ENCODE measurements at places on chromosomes 6 and 20. TPM values are rescaled to one million over a fixed set of nuclear protein-coding genes. Genes with fewer than 3 reads are reported as not detected.

Gene BPIFB4
- polyA plus RNA-seq: not detected

Gene HEY2
- not detected for polyA plus RNA-seq

Gene RNF182
- 8.0 TPM for polyA plus RNA-seq

Gene TBPL1
- polyA plus RNA-seq: 22.4 TPM

DNA sequence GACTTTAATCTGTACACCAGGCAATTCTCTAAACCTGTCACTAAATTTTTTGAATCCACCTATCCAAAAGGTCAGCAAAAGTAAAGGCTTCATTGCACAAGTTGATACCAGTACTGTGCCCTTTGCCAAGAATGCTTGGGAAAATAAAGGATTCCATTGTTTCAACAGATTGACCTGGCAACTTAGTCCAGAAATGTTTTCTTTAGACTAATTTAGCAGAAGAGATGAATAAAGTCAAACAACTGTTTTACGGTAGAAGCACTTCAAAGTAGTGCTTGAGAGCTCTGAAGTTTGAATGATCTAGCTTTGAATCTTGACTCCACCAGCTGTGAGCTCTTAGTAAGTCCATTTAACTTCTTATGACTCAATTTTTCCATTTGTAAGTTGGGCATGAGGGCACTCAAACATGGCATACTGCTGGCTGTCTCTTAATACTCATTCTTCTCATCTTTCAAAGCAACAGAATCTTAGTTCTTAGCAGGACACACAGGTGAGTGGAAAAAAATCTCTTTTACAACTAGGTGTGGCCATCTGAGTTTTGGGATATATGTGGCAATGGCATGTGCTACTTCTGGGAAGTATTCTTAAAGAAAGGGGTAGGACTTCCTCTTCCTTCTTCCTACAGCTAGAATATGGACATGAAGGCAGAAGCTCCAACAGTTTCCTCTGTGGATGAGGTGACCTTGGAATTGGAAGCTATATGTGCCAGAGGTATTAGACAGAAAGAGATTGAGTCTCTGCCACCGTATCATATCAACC lies 55.9 kb upstream of the LOC128125822 start:
- H3K27ac ChIP-seq: no peak overlapping the region
- no peaks in the 10 kb centered on the region for H3K4me1 ChIP-seq
- H3K36me3 ChIP-seq: no peaks in the 10 kb centered on the region
- no peak for DNase-seq

- peak overlapping the region; percentile 73 for H3K4me3 ChIP-seq
- peaks cover 7% of the 10 kb centered on the region for H3K36me3 ChIP-seq
- DNase-seq: no peak
- H3K4me1 ChIP-seq: peaks cover 4% of the 10 kb centered on the region
These were observed 3.3 kb downstream of the CEBPB start for GRCh38 chr20:50193836-50194421.

GRCh38 chr6:105458551-105458950 lies 55.7 kb upstream of the PREP start:
- no peak for DNase-seq
- no peaks in the 10 kb centered on the region for H3K4me1 ChIP-seq
- no peak overlapping the region for H3K4me3 ChIP-seq
- no peaks in the 10 kb centered on the region for H3K27me3 ChIP-seq
- H3K27ac ChIP-seq: no peak overlapping the region
- H3K36me3 ChIP-seq: no peaks in the 10 kb centered on the region

GRCh38 chr6:167031082-167031709 lies 32.0 kb downstream of the CEP43 start:
- DNase-seq: peak; percentile 69
- H3K4me1 ChIP-seq: peaks cover 58% of the 10 kb centered on the region
- no peak overlapping the region for H3K27ac ChIP-seq
- H3K27me3 ChIP-seq: no peaks in the 10 kb centered on the region
- no peak overlapping the region for H3K4me3 ChIP-seq
- H3K36me3 ChIP-seq: peaks cover 78% of the 10 kb centered on the region

DNA sequence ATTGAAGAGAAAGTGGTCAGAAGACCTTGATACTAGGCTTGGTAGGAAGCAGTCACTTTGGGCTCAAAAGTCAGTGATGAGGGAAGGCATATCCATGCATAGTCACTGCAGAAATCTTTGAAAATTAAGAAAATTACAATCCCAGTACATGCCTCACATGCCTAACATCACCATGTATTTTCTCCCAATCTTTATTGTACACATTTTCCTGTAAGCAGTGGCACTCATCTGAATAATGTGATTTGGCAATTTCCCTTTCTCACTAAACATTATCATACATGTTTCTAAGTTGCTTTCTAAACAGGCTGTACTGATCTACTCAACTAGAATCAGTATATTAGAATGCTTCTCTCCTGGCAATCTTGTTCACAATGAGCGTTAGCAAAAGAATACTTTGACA lies 280.7 kb upstream of the SUPT3H start:
- H3K27ac ChIP-seq: no peak overlapping the region
- no peaks in the 10 kb centered on the region for H3K36me3 ChIP-seq
- no peaks in the 10 kb centered on the region for H3K27me3 ChIP-seq
- H3K4me1 ChIP-seq: peaks cover 23% of the 10 kb centered on the region
- no peak overlapping the region for H3K4me3 ChIP-seq
- DNase-seq: no peak

GRCh38 chr6:166760288-166760687 lies 133.2 kb upstream of the RPS6KA2 start:
- peaks cover 12% of the 10 kb centered on the region for H3K4me1 ChIP-seq
- no peak overlapping the region for H3K4me3 ChIP-seq
- no peak for DNase-seq
- no peaks in the 10 kb centered on the region for H3K27me3 ChIP-seq
- H3K27ac ChIP-seq: no peak overlapping the region
- no peaks in the 10 kb centered on the region for H3K36me3 ChIP-seq

DNA sequence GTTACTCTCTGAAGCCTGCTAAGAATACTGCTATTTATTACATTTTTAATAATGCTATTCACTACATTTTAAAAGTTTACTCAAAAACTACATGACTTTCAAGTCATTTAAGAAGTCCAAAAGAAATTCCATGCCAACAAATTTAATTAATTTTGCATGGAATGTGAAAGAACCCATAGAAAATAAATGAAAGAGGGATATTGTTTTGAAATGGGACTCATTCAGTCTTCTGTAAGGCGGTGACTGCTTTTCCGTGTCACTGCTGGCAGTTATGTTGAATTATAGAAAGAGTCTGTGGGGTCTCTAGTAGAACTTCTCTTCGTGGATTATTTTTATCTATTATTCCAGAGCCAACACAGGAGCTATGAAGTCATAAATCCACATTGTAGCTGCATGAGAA lies 211.2 kb downstream of the LAMA2 start:
- no peak overlapping the region for H3K4me3 ChIP-seq
- H3K36me3 ChIP-seq: no peaks in the 10 kb centered on the region
- DNase-seq: no peak
- H3K27ac ChIP-seq: no peak overlapping the region
- H3K27me3 ChIP-seq: peaks cover 4% of the 10 kb centered on the region

DNA sequence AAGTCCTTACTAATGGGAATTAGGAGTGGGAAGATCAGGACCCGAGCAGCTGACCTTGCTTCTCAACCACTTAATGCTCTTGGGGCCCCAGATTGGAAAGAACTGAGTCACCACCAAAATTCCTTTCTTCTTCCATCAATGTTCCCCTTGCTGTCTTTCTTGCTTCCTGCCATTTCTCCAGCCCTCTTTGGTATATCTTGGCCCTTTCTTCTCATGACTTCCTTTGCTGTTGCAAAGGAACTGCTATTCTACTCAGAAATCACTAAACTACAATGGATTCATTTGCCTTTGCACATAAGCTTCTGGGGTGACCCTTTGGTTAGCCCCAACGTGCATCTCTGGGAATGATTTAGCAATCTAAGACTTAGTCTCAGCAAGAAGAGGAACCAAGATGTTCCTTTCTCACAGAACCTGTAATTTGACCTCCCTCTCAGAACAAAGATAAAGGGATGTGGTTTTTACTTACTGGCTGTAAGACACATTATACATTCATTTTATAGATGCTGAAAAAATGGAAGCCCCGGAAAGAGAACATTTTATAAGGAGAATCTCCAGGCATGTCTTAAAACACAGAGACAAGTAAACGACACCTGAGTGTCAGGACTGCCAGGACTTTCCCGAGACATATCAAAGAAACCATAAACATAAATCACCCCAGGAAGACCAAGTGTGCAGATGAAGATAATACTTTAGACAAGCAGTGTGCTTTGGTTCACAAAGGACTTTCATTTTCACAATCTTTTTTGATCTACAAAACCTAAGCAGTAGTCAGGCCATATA lies 99.0 kb upstream of the TNFAIP3 start:
- H3K4me3 ChIP-seq: no peak overlapping the region
- H3K4me1 ChIP-seq: no peaks in the 10 kb centered on the region
- no peak for DNase-seq
- no peaks in the 10 kb centered on the region for H3K36me3 ChIP-seq
- H3K27me3 ChIP-seq: no peaks in the 10 kb centered on the region
- H3K27ac ChIP-seq: no peak overlapping the region

GRCh38 chr6:114537977-114538376 lies 195.2 kb upstream of the HS3ST5 start:
- no peak for DNase-seq
- no peaks in the 10 kb centered on the region for H3K27me3 ChIP-seq
- no peaks in the 10 kb centered on the region for H3K4me1 ChIP-seq
- no peak overlapping the region for H3K27ac ChIP-seq
- H3K4me3 ChIP-seq: no peak overlapping the region

DNA sequence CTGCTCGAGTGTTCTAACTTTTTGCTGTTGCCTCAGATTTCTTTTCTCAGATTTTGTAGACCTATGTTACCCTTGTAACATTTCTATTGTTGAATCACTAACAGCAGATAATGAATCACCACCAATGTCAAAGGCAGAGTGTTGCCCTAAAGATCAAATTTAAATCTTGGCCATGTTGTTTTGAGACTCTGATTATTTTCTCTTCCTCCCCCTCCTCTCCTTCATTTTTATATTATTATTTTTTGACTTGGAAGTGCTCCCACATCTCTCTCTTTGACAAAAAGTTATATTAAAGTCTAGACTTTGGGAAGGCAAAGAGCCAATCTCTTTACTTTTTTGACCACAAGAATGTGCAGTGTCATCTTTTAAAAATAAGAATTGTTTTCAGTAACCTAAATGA lies 422.7 kb downstream of the NKAIN2 start:
- H3K27me3 ChIP-seq: no peaks in the 10 kb centered on the region
- DNase-seq: no peak
- no peaks in the 10 kb centered on the region for H3K4me1 ChIP-seq
- H3K27ac ChIP-seq: no peak overlapping the region

GRCh38 chr6:63819831-63820230 lies 184.2 kb downstream of the PHF3 start:
- no peak overlapping the region for H3K4me3 ChIP-seq
- no peaks in the 10 kb centered on the region for H3K36me3 ChIP-seq
- no peaks in the 10 kb centered on the region for H3K27me3 ChIP-seq
- no peak for DNase-seq
- H3K27ac ChIP-seq: no peak overlapping the region
- H3K4me1 ChIP-seq: no peaks in the 10 kb centered on the region

GRCh38 chr6:31423550-31423949 lies 20.2 kb downstream of the MICA start:
- H3K27ac ChIP-seq: no peak overlapping the region
- H3K4me3 ChIP-seq: no peak overlapping the region
- H3K4me1 ChIP-seq: no peaks in the 10 kb centered on the region
- peaks cover 21% of the 10 kb centered on the region for H3K27me3 ChIP-seq

DNA sequence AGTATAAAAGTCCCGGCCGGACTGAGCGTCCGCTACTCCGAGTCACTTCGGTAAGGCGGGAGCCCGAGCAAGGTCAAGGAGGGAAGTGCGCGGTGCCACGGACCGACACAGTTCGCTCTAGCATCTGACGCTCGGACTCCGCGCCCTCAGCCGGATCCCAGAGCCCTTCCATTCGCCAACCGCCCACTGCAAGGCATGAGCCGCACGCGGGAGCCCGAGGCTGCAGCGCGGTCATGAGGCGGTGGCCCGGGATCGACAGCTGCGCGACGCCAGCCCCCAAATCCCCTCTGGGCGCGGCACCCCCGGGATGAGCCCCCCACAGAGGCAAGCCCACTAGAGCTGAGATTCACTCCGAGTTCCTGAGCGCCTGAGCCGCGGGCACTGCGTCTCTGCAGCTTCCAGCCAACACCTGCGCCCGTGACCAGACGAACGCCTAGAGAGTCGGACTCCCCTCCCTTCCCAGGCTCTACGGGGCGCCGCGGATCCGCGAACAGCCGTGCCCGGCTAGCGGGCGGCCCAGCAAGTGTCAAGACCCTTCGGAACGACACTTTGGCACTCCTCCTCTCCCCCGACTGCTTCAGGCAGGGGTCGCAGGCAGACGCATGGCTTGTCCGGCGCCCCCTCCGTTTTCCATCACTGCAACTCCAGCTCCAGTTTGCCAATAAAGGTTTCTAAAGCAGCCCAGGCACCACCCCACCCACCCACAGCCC lies 725 bp upstream of the ISM1 start:
- H3K27me3 ChIP-seq: peaks cover 47% of the 10 kb centered on the region
- no peaks in the 10 kb centered on the region for H3K36me3 ChIP-seq
- no peak overlapping the region for H3K27ac ChIP-seq

DNA sequence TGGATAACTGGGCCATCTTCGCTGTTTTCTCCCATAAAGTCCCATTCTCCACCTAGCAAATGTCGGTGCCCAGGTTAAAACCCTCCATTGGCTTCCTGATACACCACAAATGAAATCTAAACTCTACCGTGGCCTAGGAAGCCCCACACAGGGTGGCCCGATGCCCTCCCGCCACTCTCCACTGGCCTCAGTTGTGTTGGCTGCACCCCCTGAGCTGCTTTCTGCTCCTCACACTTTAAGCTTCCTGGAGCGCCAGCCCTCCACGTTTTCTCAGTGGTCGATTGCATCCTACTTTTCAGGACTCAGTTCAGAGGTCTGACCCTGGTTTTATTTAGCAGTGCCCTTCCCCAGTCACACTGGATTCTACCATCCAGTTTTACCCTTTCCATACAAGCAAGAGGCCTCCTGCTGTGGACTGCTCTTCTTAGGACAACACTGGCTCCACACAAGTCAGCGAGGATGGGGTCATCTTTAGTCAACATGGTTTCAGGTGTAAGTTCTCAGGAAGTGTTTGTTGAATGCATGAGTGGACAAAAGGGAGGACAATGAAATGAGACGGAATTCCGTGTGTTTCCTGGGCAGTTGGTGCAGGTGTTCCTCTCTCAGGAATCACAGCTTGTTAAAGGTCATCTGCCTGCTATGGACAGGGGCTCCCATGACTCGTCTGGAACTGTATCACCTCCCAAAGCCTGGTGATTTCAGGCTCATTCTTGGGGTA lies 124.1 kb downstream of the SULF2 start:
- no peaks in the 10 kb centered on the region for H3K27me3 ChIP-seq
- H3K36me3 ChIP-seq: peaks cover 5% of the 10 kb centered on the region
- H3K4me3 ChIP-seq: no peak overlapping the region
- H3K27ac ChIP-seq: no peak overlapping the region
- no peak for DNase-seq
- H3K4me1 ChIP-seq: peaks cover 3% of the 10 kb centered on the region

GRCh38 chr6:133392641-133393040 lies 151.5 kb downstream of the EYA4 start:
- H3K27ac ChIP-seq: no peak overlapping the region
- H3K36me3 ChIP-seq: no peaks in the 10 kb centered on the region
- H3K27me3 ChIP-seq: no peaks in the 10 kb centered on the region
- no peak for DNase-seq
- H3K4me3 ChIP-seq: no peak overlapping the region

All from SK-N-SH (cell line).